ENCODE measurements at places on chromosomes 4 and X. TPM values are rescaled to one million over a fixed set of nuclear protein-coding genes. Genes with fewer than 3 reads are reported as not detected.

- no peaks in the 10 kb centered on the region for H3K27me3 ChIP-seq
- no peak for DNase-seq
- no peak overlapping the region for H3K27ac ChIP-seq
- H3K36me3 ChIP-seq, result no peaks in the 10 kb centered on the region
- H3K4me3 ChIP-seq, result no peak overlapping the region
- no peaks in the 10 kb centered on the region for H3K4me1 ChIP-seq
These were observed 12.0 kb downstream of the P2RY10 start for GRCh38 chrX:78957049-78957767.

GRCh38 chrX:52082578-52082977 is 13.6 kb upstream of the MAGED4B start:
- no peak for DNase-seq
- no peaks in the 10 kb centered on the region for H3K4me1 ChIP-seq
- no peak overlapping the region for H3K27ac ChIP-seq
- no peaks in the 10 kb centered on the region for H3K36me3 ChIP-seq

WAS gene
- total RNA-seq, result 3.1 TPM

DNA sequence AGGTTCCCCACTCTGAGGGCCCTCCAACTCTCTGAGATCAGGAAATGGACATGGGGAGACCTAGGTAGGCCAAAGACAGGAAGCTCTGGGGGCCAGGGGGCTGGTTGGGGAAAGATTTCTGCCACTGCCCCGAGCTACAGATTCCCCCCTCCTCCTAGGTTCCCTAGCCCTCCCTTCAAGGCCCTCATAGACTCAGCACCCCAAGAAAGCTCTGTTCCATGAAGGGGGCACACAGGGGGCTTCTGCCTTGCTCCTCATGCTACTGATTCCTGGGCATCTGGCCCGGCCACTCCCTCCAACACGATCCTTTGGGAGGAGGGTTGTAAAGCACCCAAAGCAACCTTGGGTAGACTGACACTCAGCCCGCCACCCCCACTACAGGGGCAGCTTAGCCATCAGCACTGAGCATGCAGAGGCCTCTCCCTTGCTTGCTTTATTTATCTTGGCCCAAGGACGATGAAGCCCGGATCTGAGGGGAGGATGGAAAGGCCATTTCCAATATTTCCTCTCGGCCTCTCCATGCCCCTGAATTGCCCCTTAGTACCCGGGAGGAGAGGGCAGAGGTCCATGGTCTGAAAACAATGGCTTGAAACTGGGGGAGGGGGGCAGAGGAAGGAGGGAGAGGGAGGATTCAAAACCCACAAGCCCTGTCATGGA is 146.7 kb downstream of the PJA1 start:
- H3K27ac ChIP-seq, result no peak overlapping the region
- no peak for DNase-seq
- no peak overlapping the region for H3K4me3 ChIP-seq
- H3K4me1 ChIP-seq, result no peaks in the 10 kb centered on the region
- H3K27me3 ChIP-seq, result peaks cover 8% of the 10 kb centered on the region
- H3K36me3 ChIP-seq, result no peaks in the 10 kb centered on the region

GRCh38 chr4:86586626-86587380 is 7.3 kb upstream of the PTPN13 start:
- no peak overlapping the region for H3K27ac ChIP-seq
- peaks cover 23% of the 10 kb centered on the region for H3K4me1 ChIP-seq
- no peak overlapping the region for H3K4me3 ChIP-seq
- H3K27me3 ChIP-seq, result no peaks in the 10 kb centered on the region

DNA sequence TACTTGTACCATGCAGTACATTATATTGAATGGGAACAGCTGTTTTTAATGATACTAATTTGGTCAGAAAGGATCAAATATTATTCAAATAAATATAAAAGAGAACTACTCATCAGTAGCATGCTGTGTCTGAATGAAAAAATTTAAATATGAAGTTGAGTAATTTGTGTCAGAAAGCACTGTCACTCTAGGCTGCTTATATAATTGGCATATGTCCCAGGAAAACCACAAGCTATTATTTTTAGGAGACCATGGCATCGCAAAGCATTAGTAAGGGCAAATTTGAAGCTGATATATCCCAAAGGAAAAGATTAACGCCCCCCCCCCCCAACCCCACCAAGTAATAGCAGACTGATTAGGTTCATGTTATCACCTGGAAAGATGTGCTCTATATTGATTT is 388.5 kb upstream of the SPANXN4 start:
- no peak for DNase-seq
- no peaks in the 10 kb centered on the region for H3K27me3 ChIP-seq
- no peaks in the 10 kb centered on the region for H3K36me3 ChIP-seq
- no peak overlapping the region for H3K27ac ChIP-seq
- no peaks in the 10 kb centered on the region for H3K4me1 ChIP-seq
- no peak overlapping the region for H3K4me3 ChIP-seq

- H3K4me3 ChIP-seq, result no peak overlapping the region
- H3K4me1 ChIP-seq, result no peaks in the 10 kb centered on the region
- peak; percentile 28 for DNase-seq
- no peak overlapping the region for H3K27ac ChIP-seq
- H3K27me3 ChIP-seq, result peaks cover 5% of the 10 kb centered on the region
These were observed 63.2 kb downstream of the CD40LG start for GRCh38 chrX:136711147-136711546.

- H3K27ac ChIP-seq, result no peak overlapping the region
- H3K27me3 ChIP-seq, result no peaks in the 10 kb centered on the region
- H3K36me3 ChIP-seq, result no peaks in the 10 kb centered on the region
These were observed 227.2 kb downstream of the SPCS3 start for GRCh38 chr4:176546975-176547374.

LAP3 gene
- total RNA-seq, result 63.2 TPM

GUCY1A1 gene
- 6.7 TPM for total RNA-seq

DNA sequence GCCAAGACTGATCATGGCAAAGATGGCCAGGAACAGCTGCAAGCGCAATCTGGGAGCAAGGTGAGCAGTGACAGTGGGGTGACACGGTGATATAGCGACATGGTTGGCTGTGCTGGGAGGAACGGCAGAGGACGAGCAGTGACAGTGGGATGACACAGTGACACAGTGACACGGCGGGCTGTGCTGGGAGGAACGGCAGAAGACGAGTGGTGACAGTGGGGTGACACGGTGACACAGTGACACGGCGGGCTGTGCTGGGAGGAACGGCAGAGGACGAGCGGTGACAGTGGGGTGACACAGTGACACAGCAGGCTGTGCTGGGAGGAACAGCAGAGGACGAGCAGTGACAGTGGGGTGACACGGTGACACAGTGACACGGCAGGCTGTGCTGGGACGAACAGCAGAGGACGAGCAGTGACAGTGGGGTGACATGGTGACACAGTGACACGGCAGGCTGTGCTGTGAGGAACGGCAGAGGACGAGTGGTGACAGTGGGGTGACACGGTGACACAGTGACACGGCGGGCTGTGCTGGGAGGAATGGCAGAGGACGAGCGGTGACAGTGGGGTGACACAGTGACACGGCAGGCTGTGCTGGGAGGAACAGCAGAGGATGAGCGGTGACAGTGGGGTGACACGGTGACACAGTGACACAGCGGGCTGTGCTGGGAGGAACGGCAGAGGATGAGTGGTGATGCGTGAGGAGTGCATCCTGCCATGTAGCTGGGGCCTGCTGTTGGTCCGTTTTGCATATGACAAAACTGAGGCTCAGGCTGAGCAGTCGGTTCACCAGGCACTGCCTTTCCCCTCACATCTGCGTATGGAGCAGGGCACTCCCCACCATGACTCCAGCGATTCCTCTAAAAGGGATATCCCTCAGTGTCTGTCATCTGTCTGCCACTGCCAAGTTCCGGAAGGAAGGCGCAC is 36.0 kb upstream of the MXD4 start:
- peaks cover 30% of the 10 kb centered on the region for H3K36me3 ChIP-seq
- no peak overlapping the region for H3K4me3 ChIP-seq
- H3K27me3 ChIP-seq, result no peaks in the 10 kb centered on the region
- H3K4me1 ChIP-seq, result peaks cover under 1% of the 10 kb centered on the region
- H3K27ac ChIP-seq, result no peak overlapping the region

- no peaks in the 10 kb centered on the region for H3K36me3 ChIP-seq
- H3K4me1 ChIP-seq, result no peaks in the 10 kb centered on the region
- DNase-seq, result no peak
- H3K27me3 ChIP-seq, result no peaks in the 10 kb centered on the region
- H3K4me3 ChIP-seq, result no peak overlapping the region
These were observed 45.2 kb upstream of the CLCN4 start for GRCh38 chrX:10111364-10112148.

DNA sequence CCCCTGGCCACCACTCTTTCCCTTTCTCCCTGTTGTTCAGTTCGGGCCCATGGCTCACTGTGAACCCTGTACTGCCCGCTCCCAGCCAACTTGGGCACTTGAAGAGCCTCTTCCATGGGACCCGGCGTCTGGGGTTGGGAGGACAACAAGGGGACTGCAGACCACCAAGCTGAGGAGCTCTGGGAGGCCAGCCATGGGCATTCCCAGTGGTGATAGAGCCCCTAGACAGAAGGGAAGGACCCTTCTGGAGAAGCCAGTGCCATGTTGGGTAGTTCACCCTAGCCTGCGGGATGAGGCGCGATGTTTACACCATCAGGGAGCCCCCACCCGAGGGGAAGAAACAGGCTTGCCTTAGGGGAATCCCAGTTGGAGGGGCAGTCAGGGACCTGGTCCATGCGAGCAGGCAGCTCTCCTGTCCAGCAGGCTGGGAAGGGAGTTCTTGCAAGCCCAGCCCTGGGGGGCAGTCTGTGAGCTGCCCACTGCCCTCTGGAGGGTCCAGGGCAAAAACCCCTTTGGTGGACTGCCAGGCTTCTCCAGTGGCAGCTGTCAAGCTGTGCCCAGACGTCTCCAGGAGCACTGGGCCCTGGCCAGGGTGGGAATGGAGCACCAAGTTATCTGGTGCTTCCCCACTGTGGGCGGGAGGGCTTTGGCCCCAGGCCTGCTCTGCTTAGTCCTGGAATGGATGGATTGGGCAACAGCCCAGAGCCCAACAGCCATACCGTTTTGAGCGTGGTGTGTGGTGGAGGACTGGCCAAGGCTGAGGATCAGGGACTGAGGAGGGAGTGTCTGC is 23.7 kb upstream of the UBA1 start:
- DNase-seq, result no peak
- no peaks in the 10 kb centered on the region for H3K27me3 ChIP-seq
- no peak overlapping the region for H3K27ac ChIP-seq
- H3K4me3 ChIP-seq, result no peak overlapping the region
- no peaks in the 10 kb centered on the region for H3K36me3 ChIP-seq

DNA sequence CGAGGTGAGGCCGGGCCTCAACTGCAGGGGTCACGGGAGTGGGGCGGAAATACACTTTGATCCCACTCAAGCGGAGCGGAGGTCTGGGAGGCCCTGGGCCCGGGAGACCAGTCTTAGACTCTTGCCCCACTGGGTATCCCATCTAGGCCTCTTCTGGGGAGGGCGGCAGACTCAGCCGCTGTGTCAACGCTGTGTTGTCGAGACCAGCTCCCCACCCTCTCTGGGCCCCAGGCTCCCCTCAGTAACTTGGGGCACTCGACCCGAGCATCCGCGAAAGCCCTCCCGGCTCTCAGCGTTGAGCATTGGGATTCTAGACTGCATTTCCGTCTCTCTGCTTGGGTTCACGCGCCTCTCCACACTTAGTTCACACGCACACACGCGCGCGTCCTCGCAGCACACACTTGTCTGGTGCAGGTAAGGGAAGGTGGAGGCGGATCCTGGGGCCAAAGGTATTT is 1.7 kb downstream of the NKX3-2 start:
- DNase-seq, result no peak
- no peak overlapping the region for H3K4me3 ChIP-seq
- peaks cover 9% of the 10 kb centered on the region for H3K27me3 ChIP-seq
- H3K4me1 ChIP-seq, result peaks cover 32% of the 10 kb centered on the region
- H3K27ac ChIP-seq, result no peak overlapping the region
- no peaks in the 10 kb centered on the region for H3K36me3 ChIP-seq

- no peak overlapping the region for H3K27ac ChIP-seq
- no peaks in the 10 kb centered on the region for H3K36me3 ChIP-seq
- no peaks in the 10 kb centered on the region for H3K27me3 ChIP-seq
- H3K4me1 ChIP-seq, result no peaks in the 10 kb centered on the region
- no peak overlapping the region for H3K4me3 ChIP-seq
These were observed 41.1 kb upstream of the AFF2 start for GRCh38 chrX:148459343-148459742.

DNA sequence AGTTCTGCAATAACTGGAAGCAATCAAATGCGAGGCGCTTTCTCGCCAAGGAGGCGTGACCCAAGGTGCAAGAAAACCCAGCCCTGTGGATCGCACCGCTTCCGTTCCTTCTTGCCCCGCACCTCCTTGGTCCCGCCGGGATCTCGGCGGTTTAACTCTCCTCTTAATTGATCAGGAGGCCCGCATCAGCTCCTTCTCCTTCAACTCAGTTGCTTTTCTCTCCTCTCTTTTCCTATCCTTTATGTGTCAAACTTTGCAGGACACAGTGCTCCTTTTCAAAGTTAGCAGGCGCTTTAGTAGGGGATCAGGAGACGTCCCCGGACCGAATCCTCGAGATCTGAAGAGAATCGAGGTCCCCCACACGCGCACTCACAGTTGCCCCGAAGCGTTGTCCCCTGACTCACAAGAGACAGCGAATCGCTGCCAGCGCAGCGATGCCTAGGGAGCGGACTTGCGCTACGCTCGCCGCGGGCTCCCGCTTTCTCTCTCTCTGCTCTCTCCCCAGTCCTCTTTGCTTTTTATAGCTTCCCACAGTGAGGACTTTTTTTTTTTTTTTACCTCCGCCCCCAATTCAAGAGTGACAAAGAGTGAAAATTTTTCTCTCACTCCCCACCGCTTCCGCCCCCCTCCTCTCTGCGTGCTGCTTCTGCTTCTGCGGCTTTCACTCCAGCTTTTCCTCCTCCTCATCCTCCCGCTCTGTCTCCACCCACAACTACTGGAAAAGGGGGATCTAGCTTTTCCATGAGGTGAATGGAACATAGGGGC is at the start of gene DKK2:
DKK2 (minus strand) TSS at position 495 of the 765 bp plus-strand sequence. CDS start 722 bp downstream, outside the sequence.
- no peaks in the 10 kb centered on the region for H3K36me3 ChIP-seq
- H3K27me3 ChIP-seq, result no peaks in the 10 kb centered on the region
- H3K27ac ChIP-seq, result no peak within 1 kb of the TSS

DNA sequence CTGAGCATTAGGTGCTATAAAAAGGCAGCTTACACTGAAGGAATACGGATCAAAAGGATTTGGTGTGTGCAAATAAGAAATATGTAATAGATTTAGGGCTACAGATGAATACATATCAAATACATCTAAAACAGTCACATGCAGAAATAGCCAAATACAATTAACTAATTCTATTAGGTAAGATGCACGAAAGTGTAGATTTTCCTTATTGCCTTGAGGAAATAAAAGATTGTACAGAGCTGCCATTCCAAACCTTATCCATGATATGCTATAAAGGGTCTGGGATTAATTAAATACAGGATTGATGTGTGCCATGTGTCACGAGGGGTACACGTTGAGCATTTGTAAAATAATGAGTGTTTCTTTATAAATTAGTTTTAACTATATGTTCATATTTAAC is 107.0 kb upstream of the ELOVL6 start:
- DNase-seq, result no peak
- H3K36me3 ChIP-seq, result no peaks in the 10 kb centered on the region
- no peaks in the 10 kb centered on the region for H3K27me3 ChIP-seq
- no peaks in the 10 kb centered on the region for H3K4me1 ChIP-seq
- H3K27ac ChIP-seq, result no peak overlapping the region
- H3K4me3 ChIP-seq, result no peak overlapping the region

GRCh38 chr4:150418757-150419410 is 163.1 kb upstream of the MAB21L2 start:
- no peak overlapping the region for H3K27ac ChIP-seq
- H3K27me3 ChIP-seq, result no peaks in the 10 kb centered on the region
- H3K4me1 ChIP-seq, result no peaks in the 10 kb centered on the region

PAK3 gene
- 43.0 TPM for total RNA-seq

GAGE12H gene
- not detected for total RNA-seq
